ENCODE measurements at places on chromosomes 1 and 21. TPM values are rescaled to one million over a fixed set of nuclear protein-coding genes. Genes with fewer than 3 reads are reported as not detected.

PDPN gene
- total RNA-seq, result 0.77 TPM

F13B gene
- under 0.01 TPM for total RNA-seq

OR4F16 gene
- total RNA-seq, result not detected

TMEM53 gene
- 3.7 TPM for total RNA-seq

MNDA gene
- not detected for total RNA-seq

CHI3L2 gene
- total RNA-seq, result 20.9 TPM

ZNF593OS gene
- total RNA-seq, result not detected

CA6 gene
- not detected for total RNA-seq

PLCH2 gene
- under 0.01 TPM for total RNA-seq

IL22RA1 gene
- not detected for total RNA-seq

RYR2 gene
- total RNA-seq, result not detected

HSD11B1 gene
- 6.8 TPM for total RNA-seq

TIE1 gene
- 6.3 TPM for total RNA-seq

PLK3 gene
- 36.2 TPM for total RNA-seq

CCDC185 gene
- not detected for total RNA-seq

DNAJC6 gene
- 8.7 TPM for total RNA-seq

Data from regular cardiac myocyte (primary cell).